HS-27A (cell line): ENCODE measurements at places on chromosomes 6 and 20.
A peak's percentile ranks its signal among the peaks of the same experiment; 100 is the strongest.

DNA sequence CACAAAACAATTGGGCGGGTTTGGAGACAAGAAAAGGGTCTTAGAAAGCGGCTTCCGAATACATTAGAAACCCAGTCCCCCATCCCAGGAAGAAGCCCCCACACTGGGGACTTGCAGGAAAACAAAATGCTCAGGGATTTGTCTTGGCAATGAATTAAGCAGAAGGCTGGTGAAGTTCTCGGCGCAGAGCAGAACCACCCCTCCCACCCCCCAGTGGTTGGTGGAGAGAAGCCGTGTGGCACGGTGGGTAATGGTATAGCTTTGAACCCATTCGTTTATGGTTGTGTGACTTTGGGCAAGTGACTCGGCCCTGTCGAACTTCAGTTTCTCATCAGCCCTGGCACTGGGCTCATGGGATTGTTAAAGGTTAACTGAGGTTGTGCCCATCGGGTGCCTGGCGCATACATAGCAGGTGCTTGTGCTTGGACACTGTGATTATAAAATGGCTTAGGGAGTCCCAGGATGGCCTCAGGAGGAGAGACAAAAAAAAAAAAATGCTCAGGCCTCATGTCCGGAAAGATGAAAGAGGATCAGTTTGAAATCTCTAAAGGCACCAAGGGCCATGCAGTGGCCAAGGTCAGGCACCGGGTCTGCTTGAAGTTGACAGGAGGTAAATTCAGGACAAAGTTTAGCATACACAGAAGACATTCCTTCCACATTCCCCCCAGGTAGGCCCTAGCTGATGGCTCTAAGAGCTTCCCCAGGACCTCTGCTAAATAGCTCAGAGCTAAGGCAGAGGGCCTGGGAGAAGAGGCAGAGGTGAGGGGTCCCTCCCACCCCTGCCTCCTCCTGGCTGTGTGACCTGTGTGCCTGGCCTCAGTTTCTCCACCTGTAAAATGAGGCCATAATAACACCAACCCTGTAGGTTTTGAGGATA is 120.1 kb upstream of the PTPN1 start:
- no peak for DNase-seq

- DNase-seq: peak; percentile 26
Measured at GRCh38 chr6:160974304-160974771, 17.2 kb upstream of the MAP3K4 start.

- DNase-seq: no peak
Measured at GRCh38 chr6:132458887-132459604, 53.9 kb downstream of the STX7 start.

- DNase-seq: no peak
Measured at GRCh38 chr6:149560736-149561135, 5.4 kb upstream of the GINM1 start.

DNA sequence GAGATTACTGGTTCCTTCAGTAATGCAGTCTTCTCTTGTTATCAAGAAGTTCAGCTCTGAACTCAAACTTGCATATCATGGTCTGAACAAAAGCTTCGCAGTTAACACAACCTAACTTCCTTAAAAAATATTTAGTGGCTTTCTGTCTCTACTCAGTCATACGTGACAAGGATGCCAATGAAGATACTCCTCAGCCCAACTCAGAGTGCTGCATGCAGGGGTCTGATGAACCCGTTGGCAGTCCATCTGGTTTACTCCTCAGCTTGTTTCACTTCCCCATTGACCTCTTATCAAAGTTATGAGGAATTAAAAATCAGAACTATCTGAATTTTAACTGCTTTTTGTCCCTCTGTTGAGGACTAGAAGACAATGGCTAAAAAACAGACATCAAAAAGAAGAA is 56.6 kb upstream of the RIN2 start:
- no peak for DNase-seq

GRCh38 chr6:19837511-19838441 is 606 bp downstream of the ID4 start:
- no peak for DNase-seq

DNA sequence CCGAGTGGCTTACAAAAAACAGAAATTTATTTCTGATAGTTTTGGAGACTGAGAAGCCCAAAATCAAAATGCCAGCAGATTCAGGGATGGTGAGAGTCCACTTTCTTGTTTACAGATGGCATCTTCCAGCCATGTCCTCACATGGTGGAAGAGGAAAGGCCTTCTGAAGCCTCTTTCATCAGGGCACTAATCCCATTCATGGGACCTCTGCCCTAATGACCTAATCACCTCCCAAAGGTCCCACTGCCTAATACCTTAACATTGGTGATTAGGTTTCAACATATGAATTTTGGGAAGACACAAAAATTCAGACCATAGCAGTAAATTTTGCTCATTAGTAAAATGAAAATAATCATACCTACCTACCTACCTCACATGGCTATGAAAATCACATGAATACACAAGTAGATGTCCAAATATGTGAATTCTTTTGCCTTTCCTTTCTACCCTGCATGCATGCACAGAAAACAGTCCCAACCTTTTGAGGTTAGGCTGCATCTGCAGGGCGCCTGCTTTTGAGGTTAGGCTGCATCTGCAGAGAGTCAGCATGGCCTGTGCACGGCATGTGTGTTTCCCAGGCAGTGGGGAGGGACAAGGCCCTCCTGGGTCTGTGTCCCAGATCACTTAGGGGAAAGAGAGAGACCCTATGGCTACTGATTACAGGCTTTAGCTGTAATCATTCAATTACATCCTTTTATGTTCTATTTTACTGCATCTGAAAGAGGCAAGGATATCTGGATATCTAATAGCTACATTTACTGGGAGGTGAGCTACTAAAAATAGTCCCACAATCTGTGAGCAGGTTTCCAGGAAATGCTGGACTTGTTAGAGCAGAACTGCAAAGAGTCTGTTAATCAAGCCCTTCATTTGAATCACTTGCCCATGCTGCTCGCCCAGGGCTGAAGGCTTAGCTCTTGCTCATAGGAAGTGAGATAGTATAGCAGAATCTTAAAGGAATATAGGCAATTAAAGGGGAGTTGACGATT is 497.7 kb upstream of the MARCKS start:
- DNase-seq: no peak
